HTR-8/SVneo (cell line): ENCODE measurements at places on chromosomes 4 and X.

- no peak for DNase-seq
Observed at GRCh38 chr4:151715881-151716280, 44.9 kb downstream of the GATB start.

DNA sequence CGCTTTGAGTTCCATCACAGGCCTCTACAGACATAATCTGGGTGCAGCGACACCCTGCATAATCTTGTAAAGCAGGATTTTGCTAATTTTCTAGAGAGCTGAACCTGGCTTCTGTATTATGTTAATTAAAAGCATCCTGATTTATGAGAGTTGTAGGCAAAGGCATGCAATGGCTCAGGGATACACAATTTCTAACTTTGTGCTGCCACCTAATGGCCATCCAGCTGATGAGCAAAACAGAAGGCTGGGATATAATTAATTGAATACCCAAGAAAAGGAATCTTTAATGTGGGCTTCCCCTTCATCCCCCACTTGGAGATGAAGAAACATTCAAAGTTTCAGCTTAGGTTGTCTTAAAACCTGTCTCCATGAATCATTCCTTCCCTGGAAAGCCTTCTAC is 78.1 kb downstream of the BMP15 start:
- DNase-seq: no peak

- no peak for DNase-seq
Observed at GRCh38 chr4:3342182-3342854, 49.5 kb downstream of the RGS12 start.

GRCh38 chrX:93169771-93170170 is 503.6 kb downstream of the NAP1L3 start:
- DNase-seq: no peak

GRCh38 chr4:80295336-80295735 is 28.9 kb downstream of the FGF5 start:
- DNase-seq: no peak
